Activated naive CD4-positive, alpha-beta T cell treated with anti-CD3 and anti-CD28 coated beads, Interleukin-2, amount 50 U/mL, for 72 hours (primary cell): ENCODE measurements at places on chromosomes 11 and 22.

- DNase-seq = peak; percentile 22
Measured at GRCh38 chr22:19631899-19632667, 82.2 kb upstream of the SEPTIN5 start.

- DNase-seq = no peak
Measured at GRCh38 chr11:15194671-15195415, 80.1 kb downstream of the INSC start.

DNA sequence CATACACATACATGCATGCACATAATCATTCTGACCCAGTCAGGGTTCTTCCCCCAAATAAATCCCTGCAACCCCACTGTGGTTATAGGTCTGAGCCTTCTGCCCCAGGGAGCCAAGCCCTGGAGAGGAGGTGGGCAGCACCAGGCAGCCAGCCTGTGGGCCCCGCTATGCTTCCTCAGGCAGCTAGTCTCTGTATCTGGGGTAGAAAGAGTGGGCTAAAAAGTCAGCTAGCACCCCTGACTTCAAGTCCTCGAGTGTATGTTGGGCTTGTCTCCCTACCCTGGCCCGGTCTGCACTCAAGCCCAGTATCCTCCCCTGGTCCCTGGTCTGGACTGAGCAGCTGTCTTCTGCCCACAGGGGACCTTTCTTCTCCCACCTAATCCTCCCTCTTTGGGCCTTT, 28.0 kb downstream of the KCNQ1OT1 start:
- peak; percentile 21 for DNase-seq

DNA sequence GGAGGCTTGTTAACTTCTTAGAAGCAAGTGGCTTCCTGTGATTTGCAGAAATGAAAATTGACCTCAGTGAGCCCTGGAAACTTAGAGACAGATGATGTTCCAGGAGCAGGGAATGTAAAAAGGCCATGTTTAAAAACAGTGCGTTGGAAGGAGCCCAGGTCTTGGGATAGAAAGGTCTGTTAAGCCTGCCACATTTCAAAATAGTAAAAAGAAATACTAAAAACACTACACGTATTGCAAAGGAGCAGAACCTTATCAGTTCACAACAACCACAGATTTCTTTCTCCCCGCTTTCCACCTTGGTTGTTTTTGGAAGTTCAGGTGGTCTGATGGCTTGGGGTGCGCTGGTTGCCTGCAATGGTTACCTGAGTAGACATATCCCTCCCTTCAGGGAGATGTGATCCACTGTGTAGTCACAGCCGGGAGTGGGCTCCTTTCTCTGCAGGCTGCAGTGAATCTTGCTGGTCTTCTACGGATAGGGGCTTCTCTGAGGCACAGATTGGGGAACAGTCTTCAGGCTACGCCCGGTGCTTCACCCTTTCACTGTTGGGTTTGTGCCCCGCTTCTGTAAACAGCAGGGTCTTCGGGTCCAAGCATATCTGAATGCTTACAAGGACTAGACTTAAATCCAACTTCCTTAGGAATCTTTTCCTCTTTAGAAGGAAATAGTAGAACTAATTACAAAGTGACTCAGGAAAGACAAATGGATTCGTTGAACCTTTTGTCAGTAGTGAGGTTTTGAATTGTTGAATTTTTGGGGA, 1.9 kb downstream of the TEAD1 start:
- no peak for DNase-seq

- DNase-seq = no peak
Measured at GRCh38 chr11:1485504-1485885, 1.1 kb downstream of the MOB2 start.

DNA sequence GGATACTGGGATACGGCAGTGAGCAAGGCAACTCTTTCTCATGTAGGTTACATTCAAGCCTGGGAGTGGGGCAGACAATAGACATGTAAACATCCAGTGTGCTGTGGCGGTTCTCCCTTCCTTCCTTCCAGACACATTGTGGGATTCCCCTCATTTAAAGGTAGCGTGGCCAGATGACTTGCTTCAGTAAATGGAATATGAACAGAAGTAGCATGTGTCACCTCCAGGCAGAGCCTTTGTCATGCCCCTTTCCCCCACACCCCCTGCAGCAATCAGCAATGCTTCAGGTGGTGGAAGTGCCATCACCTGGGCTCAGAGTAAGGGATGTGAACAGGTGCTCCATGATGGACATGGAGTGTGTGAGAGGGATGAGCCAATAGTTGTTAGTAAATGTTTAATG, 34.8 kb upstream of the TTC12 start:
- DNase-seq = no peak

DNA sequence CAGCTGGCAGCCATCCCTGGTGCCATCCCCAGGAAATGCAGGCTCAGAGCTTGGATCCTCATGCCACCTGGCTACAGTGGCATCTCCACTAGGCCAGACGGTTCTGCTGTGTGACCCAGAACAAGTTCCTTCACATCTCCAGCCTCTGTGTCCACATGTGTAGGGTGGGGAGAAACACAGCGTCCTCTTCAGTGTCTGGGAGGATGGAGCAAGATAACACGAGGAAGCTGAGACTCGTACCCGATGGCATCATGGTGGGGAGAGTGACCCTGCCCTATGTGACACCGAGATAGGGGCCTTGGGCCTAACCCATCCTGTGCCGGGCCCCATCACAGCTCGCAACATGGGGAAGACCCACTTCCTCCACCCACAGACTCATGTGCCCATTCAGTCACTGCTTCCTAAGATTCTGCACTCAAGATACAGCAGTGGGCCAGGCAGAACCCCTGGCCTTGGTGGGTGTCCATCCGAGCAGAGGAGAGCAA, 78.5 kb downstream of the MORC2 start:
- DNase-seq = no peak

GRCh38 chr11:35056391-35057093, 82.4 kb upstream of the CD44 start:
- DNase-seq = no peak

DNA sequence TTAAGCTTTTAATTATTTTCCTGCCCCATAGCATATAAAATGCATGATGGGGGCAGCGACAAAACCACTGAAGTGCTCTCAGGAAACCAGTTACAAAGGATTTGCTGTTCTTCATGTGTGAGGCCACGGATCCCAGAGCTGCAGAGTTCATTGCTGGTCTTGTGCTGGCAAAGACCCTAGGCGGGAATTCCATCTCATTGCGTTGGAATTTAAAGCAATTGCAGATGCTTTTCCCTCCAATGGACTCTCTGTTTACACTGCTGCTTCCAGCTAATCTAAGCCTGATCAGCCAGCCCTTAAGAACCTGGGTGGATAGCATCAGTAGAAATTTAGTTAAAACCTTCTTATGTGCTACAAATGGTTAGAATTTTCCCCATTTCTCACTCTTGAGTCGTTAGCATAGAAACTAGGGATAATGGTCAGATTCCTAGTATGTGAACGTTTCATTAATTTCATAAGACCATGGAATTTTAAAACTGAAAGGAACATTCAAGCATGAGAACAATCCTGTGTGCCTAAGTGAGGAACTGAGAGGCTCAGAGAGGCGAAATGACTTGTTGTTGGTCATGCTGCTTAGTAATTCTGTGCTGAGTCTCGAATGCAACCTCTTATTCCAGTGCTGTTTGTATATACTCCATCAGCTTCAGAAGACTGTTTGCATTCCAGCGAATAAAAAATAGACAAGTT, 36.1 kb upstream of the ADSL start:
- DNase-seq = no peak

GRCh38 chr22:36649066-36649465, 54.5 kb downstream of the CACNG2 start:
- no peak for DNase-seq

DNA sequence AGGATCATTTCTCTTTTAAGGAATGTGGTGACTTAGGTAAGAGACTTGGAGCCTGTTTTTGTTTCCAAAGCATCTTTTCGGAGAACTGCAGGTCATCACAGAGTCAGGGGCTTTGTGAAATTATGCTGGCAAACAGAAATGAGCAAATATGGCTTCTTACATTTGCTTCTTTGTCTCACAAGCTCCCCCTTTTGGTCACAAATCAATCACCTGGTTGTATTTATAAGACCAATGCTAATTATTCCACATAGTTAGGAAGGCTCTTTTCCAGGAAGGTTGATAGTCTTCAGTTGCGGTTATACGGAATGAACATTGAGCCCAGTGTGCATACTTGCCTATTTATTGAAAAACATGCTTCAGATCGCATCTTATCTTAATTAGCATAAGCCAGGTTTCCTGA, 34.6 kb upstream of the CEP126 start:
- DNase-seq = no peak

DNA sequence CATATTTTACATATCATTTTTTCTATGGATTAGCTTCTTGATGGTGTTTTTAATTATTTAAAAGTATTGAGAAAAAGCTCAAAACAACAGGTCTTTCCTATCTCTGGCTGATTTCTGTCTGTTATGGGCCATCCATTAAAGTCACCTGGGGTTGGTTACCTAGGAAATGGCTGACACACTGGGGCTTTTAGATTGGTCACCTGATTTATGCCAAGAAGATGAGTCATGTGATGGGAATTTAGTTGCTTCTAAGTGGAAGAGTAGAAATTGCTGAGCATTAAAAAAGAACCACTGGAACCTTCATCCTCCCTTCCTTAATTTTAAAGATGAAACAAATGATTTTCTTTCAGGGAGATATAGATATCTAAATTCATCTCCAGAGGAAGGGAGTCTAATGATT, 48.8 kb upstream of the LARGE1 start:
- no peak for DNase-seq

DNA sequence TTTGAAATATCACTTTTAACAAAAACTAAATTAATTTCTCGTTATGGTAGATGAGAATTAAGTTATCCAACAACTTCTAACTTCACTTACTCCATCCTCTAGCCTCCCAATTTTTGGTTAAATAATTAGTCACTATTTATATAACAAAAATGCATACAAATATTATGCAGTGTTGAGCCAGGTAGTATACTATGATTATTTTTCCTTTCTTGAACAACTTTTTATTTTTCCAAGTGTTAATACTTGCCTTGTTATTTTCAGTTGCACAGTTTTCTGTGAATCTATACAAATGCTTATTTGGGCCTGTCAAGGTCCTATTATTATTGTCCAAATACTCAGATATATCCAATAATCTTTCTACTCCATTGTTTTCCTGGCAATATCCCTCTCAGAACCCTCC, 19.9 kb upstream of the CCDC83 start:
- no peak for DNase-seq

DNA sequence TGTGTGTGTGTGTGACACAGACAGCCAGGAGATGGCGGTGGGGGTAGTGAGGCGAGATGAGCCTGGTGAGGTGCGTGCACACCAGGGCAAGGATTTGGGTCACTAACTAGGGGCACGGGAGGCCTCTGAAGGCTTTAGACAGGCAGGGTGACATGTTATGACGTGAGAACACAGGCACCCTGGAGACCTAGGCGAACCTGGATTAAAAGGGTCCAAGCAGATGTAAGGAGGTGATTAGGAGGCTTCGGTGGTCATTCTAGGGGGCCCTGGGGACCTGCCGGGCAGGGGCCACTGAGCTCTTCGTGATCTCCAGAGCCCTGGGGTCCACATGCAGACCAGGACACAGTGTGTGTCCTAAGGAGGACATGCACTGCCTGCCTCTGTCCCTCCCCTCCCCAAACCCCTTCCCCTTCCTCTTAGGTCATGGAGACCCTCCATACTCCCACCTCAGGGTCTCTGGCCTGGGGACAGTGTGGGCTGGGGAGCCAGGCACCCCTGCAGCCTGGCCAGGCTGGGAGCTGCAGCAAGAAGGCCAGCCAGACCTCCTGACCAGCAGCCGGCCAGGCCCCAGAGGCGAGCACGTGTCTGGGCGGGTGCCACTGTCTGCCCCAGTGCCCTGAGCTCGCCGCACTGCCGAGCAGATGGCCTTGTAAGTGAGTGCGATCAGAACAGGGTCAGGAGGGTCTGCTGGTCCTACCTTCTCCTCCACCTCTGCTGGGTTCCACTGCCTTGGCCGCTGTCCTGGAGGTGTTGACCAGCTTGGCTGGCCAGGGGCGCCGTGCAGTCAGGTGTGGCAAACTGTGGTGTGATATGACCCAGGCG, 32.1 kb downstream of the IFT27 start:
- DNase-seq = no peak

DNA sequence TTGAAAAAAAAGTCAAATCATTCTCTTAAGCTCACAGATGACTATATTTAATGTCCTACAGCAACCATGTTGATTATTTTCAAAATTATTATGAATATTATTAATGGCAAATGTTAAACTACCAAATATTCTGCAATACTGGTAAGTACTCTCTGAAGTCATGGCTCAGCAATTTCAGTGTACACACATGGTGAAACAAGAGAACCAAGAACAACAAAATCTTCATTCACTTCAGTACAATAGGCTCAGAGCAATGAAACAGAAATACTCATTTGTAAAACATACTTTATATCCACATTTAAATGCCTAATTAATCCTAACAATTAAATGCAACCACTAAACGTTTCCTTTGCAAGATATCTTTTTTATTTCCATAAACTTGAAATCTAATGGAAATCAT, 347.2 kb downstream of the TTC28 start:
- DNase-seq = no peak

GRCh38 chr11:59158206-59159068, 13.5 kb upstream of the DTX4 start:
- peak; percentile 54 for DNase-seq

- DNase-seq = no peak
Measured at GRCh38 chr22:19991645-19992451, 24.8 kb downstream of the ARVCF start.

DNA sequence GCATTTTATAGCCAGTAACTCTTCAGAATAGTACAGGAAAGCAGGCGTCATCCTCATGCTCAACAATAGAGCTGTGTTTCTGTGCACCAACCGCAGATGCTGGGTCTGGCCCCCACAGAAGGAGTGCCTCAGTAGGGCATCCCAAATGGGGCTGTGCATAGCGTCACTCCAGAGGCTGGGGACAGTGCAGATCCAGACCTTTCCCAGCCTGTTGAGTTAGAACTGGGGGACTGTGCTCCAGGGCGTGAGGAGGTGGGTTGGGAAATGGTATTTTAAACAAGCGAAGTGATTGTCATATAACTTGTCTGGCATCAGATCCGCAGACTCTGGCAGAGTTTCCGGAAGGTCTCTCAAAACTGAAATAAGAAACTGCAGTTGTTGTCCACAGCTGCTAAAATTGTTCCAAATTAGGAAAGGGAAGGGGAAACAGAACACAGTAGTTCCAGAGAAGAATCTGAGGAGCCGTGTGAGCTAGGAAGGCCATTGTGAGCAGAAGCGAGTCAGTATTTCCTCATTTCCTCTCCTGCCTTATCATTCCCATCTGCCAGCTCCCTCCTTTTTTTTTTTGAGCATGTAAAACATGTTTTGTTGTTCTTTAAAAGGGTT, 52.2 kb downstream of the JAM3 start:
- DNase-seq = no peak

- DNase-seq = no peak
Measured at GRCh38 chr11:93719310-93719709, 22.0 kb downstream of the TAF1D start.

- no peak for DNase-seq
Measured at GRCh38 chr22:28435140-28435768, 244.4 kb downstream of the TTC28 start.

GRCh38 chr11:17765356-17766072, 30.9 kb downstream of the KCNC1 start:
- no peak for DNase-seq

- DNase-seq = no peak
Measured at GRCh38 chr11:64065141-64065465, 29.4 kb downstream of the FLRT1 start.
